ENCODE measurements at places on chromosomes 4 and X.

DNA sequence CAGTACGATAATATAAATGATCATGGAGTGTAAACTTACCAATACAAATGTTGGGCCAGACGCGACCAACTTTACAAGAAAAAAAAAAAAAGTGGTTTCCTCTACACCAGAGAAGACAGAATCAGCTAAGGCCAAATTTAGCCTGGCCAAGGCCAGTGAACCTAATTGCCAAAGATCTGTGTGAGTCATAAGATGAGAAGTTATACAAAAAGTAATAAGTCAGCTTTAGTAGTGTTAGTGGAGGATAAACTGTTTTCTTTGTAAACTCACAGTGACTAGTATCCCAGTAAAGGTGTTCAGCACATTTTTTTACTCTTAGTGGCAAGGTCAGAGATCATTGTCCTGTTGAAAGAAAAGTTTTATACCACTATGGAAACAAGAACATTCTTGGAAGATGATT is 531.4 kb upstream of the TECRL start:
- no peak for DNase-seq

GRCh38 chrX:17967888-17968287 is 106.8 kb upstream of the RAI2 start:
- no peak for DNase-seq

GRCh38 chr4:73730292-73730691 is 10.1 kb upstream of the CXCL8 start:
- no peak for DNase-seq

DNA sequence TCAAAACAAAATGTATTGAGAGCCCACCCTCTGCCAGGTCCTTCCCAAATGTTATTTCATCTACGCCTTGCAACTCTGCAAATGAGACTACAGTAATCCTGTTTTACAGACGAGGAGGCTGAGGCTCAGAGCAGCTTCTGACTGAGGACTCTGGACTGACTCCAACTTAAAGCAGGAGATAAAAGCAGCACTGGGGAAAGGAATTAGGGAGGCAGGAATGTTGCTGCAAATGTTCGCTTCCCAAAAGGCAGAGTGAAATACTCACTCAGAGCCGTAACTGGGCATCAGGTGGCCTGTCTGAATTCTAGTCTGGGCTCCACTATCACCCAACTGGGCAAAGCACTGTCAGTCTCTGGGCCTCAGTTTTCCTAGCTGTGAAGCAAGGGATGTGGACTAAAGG is 94.7 kb upstream of the SRD5A3 start:
- DNase-seq: no peak

DNA sequence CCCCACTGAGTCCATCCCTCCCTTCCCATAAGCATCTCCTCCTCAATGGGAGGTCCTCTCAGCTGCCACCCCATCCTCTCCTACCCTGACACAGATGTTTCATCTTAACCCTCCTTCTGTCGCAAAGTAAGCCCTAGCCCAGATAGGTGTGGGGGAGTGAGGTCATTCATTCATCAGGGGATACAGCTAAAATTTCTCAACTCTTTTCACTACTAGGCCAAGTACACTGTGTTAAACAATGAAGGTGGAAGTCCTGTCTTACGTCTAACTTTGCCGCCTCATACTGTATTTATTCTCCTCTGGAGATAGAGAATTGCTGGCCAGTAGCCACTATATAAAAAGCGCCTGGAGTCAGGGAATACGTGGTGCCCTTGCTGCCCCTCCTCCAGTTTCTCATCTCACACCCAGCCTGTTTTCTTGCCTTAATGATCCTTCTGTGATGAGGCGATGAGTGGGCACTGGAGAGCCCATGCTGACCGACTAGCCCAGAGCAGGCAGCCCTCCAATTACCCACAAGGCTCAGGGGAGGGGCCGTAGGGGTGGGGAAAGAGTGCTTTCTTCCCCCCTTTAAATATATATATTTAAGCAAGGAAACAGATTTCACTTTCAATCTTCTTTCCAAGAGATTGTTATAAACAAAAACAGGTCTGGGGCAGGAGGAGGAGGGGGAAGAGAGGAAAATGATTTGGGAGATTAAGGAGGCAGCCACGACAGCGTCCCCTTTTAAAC is 149.5 kb downstream of the PJA1 start:
- DNase-seq: no peak

DNA sequence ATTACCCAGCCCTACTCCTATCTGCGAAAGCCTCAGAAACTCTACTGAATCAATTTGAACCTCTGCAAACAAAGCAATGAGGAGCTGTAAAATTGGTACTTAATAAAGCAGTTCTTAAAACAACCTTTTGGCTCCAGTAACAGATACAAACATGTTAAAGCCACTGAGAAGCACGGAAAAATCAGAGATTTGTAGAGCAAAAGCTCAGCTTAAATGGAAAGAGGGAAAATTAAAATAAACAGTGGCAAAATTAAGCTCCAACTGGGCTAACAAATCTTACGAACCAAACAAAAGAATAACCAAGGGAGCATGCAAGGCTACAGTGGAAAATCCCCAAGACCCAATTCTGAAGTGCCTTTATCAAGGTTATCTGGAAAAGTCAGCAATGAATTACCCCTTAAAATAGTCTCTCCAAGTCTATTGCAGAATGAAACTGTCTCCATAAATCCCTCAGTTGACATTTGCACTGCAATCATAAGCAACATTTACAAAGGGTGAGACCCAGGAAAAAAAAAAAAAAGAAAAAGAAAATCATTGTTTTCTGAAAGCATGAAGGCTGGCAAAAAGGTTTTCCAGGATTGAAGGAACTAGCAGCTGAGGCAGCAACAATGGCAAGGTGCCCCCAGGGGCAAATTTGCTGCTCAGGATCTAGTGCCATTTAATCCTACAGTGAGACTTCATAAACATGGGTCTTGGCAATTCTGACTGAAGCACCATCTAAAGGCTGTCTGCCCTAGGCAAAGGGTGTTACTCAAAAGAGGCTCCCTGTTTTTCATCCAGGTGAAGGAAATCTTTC is 40.1 kb downstream of the USP46 start:
- DNase-seq: no peak

GRCh38 chr4:101306225-101306624 is 41.1 kb downstream of the PPP3CA start:
- DNase-seq: no peak

GRCh38 chr4:41538887-41539498 is 1.0 kb downstream of the LIMCH1 start:
- no peak for DNase-seq

- DNase-seq: no peak
Measured at GRCh38 chr4:52711834-52712250, 39.4 kb downstream of the ERVMER34-1 start.

- DNase-seq: no peak
Measured at GRCh38 chr4:153852501-153852900, 63.6 kb upstream of the SFRP2 start.

Measured in AG09319 (cell line).